ENCODE measurements at places on chromosomes 3 and 15.

DNA sequence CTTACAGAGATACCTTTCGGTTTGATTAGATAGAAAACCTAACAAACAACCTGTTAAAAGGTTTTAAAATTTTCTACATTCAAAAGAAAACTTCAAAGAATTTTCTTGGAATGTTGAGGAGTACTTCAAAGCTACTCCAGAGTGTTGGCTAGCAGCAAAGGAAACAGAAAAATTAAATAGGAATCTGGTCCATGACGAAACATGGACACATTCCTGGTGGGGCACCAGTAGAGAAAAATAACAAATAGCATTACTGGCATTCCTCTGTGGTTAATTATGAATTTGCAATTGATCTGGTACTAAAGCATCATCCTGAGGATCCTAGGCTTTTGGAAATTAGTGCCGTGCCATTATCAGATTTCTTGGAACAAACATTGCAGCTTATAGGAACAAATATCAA is 59.5 kb upstream of the DPPA4 start:
- no peak for DNase-seq

DNA sequence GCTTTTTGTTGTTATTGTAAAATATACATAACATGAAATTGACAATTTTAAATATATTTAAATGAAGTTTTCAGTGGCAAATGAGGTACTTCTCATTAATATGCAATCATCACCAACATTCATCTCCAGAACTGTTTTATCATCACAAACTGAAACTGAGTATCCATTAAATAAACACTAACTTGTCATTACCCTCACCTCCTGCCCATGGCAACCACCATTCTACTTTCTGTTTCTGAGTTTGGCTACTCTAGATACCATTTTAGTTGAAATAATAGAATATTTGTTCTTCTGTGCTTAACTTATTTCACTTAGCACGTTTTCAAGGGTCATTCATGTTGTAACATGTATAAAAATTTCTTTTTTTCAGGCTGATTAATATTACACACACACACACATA is 834.3 kb downstream of the PLOD2 start:
- DNase-seq: no peak

DNA sequence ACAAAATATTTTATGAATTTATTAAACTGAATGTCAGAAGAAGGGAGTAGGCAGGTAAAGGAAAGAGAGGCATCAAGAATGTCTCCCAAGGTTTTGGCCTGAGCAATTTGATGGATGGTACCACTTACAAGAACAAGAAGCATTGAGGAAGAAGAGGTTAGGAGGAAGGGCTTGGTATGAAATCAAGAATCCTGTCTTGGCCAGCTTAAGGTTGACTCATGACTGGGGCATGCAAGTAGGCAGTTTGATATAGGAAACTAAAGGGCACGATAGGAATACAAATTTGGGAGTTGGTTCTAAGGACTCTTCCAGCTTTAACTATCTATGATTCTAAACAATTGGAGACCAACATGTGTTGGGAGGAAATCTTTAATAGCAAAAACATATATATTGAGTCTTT is 79.1 kb downstream of the NTRK3 start:
- no peak for DNase-seq

DNA sequence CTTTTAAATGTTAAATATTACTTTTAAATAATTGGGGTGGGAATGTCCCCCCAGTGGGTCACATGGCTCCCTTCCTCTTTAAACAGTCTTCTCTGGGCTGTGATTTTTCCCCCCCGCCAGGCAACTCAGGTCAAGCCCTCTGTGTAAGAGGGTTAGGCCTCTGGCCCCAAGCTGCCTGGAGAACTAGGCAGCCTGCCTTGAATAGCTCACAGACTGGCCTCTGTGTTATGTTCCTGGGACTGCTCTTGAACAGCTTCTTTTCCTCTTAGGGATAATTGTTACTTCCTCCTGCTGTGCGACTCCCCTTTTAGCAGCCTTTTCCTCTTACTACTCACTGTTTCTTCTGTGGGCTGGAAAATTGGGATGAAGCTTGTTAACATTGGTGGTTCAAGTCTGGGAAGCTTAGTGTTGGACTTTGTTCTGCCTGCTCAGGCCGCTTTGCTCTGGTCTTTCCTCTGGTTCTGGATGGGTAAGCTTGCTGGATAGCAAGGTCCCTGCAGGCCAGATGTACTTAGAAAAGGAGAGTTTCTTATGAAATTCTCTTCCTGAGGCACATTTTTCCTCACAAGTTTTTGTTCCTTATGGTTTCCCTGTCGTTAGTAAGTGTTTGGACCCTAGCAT is 2.2 kb downstream of the TEX264 start:
- no peak for DNase-seq

GRCh38 chr3:53258600-53259426 is 3.0 kb upstream of the TKT start:
- no peak for DNase-seq

DNA sequence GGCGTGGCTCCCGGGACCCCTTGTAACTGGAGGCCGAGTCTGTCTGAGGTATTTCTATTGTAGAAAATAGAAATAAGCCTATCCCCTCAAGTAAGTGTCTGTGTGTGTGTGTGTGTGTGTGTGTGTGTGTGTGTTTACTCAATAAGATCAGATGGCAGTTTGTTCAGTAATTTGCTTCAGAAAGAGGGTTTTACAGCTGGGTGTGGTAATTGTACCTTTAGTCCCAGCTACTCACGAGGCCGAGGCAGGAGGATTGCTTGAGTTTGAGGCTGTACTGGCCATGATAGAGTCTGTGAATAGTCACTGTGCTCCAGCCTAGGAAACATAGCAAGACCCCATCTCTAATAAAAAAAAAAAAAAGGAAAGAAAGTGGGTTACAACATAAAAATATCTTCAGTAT is 8.7 kb downstream of the SPINT1 start:
- DNase-seq: no peak

DNA sequence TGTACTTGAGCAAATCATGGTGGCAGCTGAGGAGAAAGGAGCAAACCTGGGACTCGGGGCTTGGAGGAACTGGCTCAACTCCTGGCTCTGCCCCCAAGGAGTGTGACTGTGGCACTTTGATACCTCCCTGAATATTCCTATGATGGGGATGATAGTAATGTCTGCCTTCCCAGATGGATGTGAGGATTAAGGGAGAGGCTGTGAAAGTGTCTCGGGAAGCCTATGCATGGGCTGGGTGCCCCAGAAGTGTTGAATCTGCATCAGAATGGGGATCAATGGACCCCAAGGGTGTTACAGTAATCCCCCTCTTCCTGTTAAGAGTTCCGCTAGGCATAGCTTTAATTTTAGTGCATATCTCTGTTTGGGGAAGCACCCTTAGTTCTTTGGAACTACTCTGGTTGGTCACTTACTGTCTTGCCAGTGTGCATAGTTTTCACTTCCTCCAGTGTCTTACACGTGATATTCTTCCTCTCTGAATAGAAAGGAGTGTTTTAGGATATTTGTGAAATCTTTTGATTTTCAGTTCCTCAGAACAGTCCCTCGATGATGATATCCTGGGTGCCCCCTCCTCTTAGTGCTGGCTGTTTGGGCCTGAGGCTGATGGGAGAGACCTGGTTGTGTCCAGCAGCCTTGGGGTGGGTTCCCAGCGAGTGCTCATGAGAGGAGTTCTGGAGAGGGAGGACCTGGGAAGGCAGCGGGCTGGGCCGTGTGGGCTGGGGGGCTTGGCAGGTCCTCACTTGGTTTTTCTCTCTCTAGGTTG is 97.5 kb downstream of the CHDH start:
- DNase-seq: no peak

DNA sequence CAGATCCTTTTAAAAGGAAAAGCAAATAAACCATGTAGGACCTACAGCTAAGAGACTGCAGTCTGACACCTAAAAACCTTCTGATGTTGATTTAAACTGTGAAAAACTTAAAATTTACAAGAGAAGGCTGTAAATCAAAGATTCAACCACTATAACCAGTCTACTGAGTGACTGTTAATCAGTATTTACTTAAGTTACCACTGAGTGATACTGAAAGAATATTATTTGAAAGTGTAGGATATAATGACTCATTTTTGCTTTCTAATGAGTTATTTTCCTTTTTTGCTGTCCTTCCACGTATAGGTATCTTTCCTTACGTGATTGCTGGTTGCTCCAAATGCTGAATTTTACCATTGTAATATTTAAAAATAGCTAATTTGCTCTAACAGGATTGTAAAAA is 44.6 kb downstream of the RFX7 start:
- no peak for DNase-seq

DNA sequence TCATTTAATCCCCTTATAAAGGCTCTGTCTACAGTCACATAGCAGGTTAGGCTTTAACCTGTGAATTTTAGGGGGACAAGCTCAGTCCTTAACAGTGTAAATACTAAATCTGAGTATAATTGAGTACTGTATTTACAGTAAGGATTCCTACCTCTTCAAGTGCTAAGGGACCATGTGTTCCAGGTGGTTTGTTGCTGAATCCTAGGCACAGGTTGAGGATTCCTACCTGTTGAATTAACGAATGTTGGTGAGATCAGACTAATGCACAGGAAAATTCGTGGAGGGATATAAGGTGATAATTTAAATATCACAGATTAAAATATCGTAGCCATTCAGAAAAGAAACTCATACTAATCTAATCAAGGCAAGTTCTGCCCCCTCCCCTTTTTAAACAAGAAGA is 24.9 kb downstream of the CDV3 start:
- DNase-seq: no peak

DNA sequence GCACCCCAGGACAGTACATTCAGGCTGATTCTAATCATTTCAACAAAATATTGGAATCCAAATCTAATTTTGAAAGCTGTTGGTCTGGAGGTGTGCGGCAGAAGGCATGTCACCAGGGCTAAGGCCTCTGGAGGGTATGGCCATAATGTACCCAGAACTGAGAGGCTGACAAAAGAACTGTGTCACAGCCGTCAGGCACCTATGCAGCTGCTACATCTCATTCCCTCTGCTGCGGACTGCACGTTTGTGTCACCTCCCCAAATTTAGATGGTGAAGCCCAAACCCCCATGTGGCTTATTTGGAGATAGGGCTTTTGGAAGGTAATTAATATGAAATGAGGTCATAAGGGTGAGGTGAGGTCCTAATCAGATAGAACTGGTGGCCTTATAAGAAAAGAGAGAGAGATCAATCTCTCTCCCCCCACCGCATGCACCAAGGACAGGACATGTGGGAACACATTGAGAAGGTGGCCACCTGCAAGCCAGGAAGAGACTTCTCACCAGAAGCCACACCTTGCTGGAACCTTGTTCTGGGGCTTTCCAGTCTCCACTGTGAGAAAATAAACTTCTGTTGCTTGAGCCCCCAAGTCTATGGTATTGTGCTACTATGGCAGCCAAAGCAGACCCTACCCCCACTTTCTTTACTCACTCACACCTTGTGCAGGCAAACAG is 22.8 kb downstream of the ADPGK start:
- DNase-seq: no peak

- DNase-seq: no peak
These were observed 548.2 kb downstream of the FOXP1 start for GRCh38 chr3:71035314-71035713.

DNA sequence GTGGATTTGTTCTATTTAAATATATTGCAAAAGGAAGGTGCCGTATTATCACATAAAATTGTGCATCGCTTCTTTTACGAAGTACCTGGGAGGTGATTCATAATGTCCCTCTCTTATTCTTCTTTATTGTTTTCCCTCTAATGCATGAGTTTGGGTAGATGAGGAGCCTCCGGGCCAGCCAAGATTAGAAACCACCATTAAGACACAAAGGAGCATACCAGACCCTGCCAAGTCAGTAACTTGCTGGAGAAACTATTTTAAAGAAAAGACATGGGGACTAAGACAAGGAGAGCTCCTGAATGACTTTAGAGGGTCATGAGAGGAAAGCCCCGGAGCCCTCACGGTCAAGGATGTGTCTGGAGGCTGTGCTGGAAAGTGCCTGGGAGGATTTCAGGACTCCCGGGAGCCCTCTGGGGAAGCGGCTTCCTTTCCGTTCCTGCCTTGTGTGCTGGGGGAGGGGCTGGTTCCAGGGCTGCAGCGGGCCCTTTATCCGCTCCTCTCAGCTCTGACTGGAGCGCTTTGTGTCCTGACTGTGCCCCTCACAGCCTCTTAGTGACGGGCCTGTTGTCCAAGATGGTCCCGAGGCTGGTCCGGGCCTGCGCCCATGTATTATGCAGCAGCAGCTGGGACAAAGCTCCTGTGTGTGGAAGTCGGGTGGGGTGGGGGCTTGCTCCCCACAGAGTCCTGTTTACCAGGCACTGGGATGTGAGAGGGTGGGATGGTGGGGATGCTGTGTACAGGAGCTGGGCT is 35.7 kb downstream of the CORO2B start:
- no peak for DNase-seq

Measured in stimulated activated naive CD4-positive, alpha-beta T cell (primary cell).